ENCODE measurements at places on chromosomes 1 and 21. TPM values are rescaled to one million over a fixed set of nuclear protein-coding genes. Genes with fewer than 3 reads are reported as not detected.

DNA sequence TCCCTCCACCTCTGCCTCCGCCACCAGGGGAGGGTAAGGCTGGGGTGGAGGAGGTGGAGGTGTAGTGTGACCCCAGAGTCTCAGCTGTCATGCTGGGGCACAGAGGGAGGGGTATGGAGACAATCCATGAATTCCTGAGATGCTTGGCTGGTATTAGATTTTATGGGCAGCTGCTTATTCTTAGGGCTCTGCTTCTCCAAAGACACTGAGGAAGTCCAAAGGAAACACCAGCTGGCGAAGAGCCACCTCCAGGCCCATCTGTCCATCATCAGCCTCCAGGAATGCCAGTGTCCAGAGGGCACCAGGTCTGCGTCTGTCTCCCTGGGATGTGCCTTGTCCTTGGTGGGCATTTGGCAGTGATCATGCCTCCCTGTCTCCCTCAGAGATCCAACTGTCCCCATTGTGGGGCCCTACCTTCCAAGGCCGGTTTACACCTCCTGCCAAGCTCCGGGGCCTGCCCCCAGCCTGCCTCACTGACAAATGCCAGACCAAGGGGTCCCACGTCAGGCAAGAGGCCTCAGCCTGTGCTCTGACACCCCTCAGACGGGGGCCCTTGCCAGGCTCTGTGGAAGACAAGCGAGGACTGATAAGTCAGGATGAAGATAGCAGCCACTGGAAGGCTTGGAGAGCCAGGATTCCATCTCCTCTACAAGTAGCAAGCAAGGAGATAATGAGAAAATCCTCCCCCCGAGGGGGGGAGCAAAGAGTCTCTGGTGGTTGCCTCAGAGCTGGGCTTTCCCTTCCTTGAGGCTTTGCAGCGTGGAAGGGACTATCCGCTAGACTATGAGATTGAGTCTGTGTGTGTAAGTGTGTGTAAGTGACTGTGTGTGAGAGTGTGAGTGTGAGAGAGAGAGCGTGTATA, 1.6 kb downstream of the TNNI1 start:
- no peaks in the 10 kb centered on the region for H3K36me3 ChIP-seq
- DNase-seq: no peak
- no peak overlapping the region for H3K4me3 ChIP-seq
- H3K27me3 ChIP-seq: peaks cover 37% of the 10 kb centered on the region
- H3K27ac ChIP-seq: no peak overlapping the region
- H3K4me1 ChIP-seq: no peaks in the 10 kb centered on the region

- peak; percentile 67 for DNase-seq
- H3K27ac ChIP-seq: peak overlapping the region; percentile 35
- H3K4me3 ChIP-seq: no peak overlapping the region
- H3K36me3 ChIP-seq: no peaks in the 10 kb centered on the region
Measured at GRCh38 chr1:17304151-17304825, 3.7 kb upstream of the PADI4 start.

DCST2 gene
- total RNA-seq: 1.8 TPM

- no peaks in the 10 kb centered on the region for H3K27me3 ChIP-seq
- H3K4me1 ChIP-seq: no peaks in the 10 kb centered on the region
- H3K4me3 ChIP-seq: no peak overlapping the region
- no peak overlapping the region for H3K27ac ChIP-seq
- H3K36me3 ChIP-seq: no peaks in the 10 kb centered on the region
- DNase-seq: no peak
Measured at GRCh38 chr1:195185321-195185720, 1422.9 kb downstream of the KCNT2 start.

LCE2B gene
- total RNA-seq: not detected

- no peaks in the 10 kb centered on the region for H3K36me3 ChIP-seq
- no peak overlapping the region for H3K4me3 ChIP-seq
- no peak overlapping the region for H3K27ac ChIP-seq
- no peaks in the 10 kb centered on the region for H3K27me3 ChIP-seq
- no peaks in the 10 kb centered on the region for H3K4me1 ChIP-seq
- DNase-seq: no peak
Measured at GRCh38 chr1:233460692-233461091, 133.2 kb downstream of the MAP3K21 start.

GRCh38 chr1:63710761-63711380, 62.9 kb upstream of the ROR1 start:
- no peak for DNase-seq
- no peak overlapping the region for H3K4me3 ChIP-seq
- H3K27ac ChIP-seq: peak overlapping the region; percentile 29
- H3K4me1 ChIP-seq: peaks cover 8% of the 10 kb centered on the region
- no peaks in the 10 kb centered on the region for H3K36me3 ChIP-seq
- H3K27me3 ChIP-seq: no peaks in the 10 kb centered on the region

NBPF10 gene
- total RNA-seq: 7.6 TPM

- H3K4me1 ChIP-seq: peaks cover 14% of the 10 kb centered on the region
- peaks cover 2% of the 10 kb centered on the region for H3K36me3 ChIP-seq
- peak overlapping the region; percentile 87 for H3K27ac ChIP-seq
Measured at GRCh38 chr1:179953974-179954492, 577 bp upstream of the CEP350 start.

DNA sequence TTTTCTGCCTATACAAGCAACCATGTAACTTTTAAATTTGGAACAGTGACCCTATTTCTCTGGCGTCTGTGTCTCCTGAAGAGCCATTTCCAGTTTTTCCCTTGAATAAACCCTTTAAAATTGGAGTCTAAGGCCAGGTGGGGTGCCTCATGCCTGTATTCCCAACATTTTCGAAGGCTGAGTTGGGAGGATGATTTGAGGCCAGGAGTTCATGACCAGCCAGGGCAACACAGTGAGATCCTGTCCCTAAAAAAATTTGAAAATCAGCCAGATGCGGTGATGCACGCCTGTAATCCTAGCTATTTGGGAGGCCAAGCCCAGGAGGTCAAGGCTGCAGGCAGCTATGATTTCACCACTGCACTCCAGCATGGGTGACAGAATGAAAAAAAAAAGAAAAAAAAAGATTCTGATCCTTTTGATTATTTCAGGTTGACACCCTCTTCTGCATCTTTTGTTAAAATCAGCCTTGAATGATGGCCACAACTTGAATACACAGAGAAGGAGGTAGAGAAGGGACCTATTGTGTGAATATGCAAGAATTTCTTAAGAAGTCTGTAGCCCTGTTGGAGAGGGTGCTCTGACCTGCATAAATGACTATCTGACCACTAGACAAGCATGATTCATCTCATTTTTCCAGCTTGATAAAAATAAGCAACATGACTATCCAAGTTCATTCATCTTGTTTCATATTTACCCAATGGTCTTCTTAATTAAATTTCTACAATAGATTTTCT, 40.2 kb upstream of the PARP1 start:
- H3K27me3 ChIP-seq: peaks cover 26% of the 10 kb centered on the region
- H3K4me1 ChIP-seq: peaks cover 5% of the 10 kb centered on the region
- DNase-seq: no peak
- no peak overlapping the region for H3K27ac ChIP-seq

GRCh38 chr1:179929955-179930798, 24.4 kb upstream of the CEP350 start:
- no peak overlapping the region for H3K27ac ChIP-seq
- DNase-seq: no peak
- H3K4me1 ChIP-seq: peaks cover 15% of the 10 kb centered on the region

SPOCD1 gene
- total RNA-seq: 0.47 TPM

DNA sequence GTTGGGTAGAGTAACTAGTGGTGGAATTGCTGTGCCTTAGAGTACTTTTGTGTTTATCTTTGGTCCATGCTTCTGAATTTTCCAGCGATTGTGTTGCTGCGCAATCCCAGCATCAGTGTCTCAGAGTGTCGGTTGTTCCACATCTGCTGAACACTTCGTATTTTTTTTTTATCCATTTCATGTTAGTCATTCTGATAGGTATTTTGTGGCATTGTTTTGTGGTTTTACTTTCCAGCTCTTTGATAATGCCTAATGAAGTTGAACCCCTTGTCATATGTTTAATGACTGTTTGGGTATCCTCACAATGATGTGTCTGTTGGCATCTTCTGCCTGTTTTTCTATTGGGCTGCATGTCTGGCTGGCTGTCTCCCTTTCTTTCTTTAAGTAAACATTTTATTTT, 13.6 kb downstream of the TUFT1 start:
- no peak overlapping the region for H3K4me3 ChIP-seq
- no peaks in the 10 kb centered on the region for H3K27me3 ChIP-seq
- H3K36me3 ChIP-seq: peaks cover 56% of the 10 kb centered on the region
- H3K27ac ChIP-seq: no peak overlapping the region
- DNase-seq: no peak
- peaks cover 31% of the 10 kb centered on the region for H3K4me1 ChIP-seq

- no peaks in the 10 kb centered on the region for H3K4me1 ChIP-seq
- no peak overlapping the region for H3K4me3 ChIP-seq
- H3K27ac ChIP-seq: no peak overlapping the region
- no peaks in the 10 kb centered on the region for H3K27me3 ChIP-seq
Measured at GRCh38 chr1:53303726-53304515, 23.9 kb downstream of the LRP8 start.
